Activated CD4-positive, alpha-beta memory T cell treated with anti-CD3 and anti-CD28 coated beads, Interleukin-2, amount 10 ng/mL, durations not matched to agents 7 days and 5 days (primary cell): ENCODE measurements at places on chromosomes 7 and 10. TPM values are rescaled to one million over a fixed set of nuclear protein-coding genes. Genes with fewer than 3 reads are reported as not detected.

The ARHGEF35 gene
- 6.0 TPM for total RNA-seq

The SPDYE1 gene
- not detected for total RNA-seq

DNA sequence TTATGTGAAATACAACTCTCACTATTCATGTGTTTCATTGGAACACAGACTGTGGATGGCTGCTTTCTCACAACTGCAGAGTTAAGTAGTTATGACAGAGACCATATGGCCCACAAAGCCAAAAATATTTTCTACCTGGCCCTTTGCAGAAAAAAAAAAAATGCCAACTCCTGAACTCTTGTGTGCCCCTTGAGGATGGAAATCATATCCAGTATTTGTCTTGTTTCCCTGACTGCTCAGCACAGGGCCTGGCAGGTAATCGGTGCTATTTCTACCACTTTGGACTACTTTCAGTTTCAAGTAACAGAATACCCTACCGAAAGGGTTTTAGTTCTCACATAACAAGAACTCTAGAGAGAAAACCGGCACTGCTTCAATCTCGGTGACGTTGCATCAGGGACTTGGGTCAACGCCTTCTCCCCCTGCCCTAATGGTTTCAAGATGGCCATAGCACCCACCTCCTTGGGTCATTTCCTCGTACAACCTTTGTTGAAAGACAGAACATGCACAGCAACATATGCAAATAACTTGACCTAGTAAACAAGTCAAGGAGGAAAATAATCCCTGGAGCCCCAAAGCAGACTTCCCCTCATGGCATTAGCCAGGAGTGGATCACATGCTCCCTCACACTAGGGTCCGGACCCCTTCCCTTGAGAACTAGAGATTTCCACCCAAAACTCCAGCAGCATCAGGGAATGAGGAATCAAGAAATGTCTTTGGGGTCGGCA is 11.8 kb upstream of the GPNMB start:
- H3K27me3 ChIP-seq: no peaks in the 10 kb centered on the region
- no peak overlapping the region for H3K27ac ChIP-seq
- no peak for DNase-seq
- no peaks in the 10 kb centered on the region for H3K36me3 ChIP-seq
- H3K4me1 ChIP-seq: peaks cover 1% of the 10 kb centered on the region

DNA sequence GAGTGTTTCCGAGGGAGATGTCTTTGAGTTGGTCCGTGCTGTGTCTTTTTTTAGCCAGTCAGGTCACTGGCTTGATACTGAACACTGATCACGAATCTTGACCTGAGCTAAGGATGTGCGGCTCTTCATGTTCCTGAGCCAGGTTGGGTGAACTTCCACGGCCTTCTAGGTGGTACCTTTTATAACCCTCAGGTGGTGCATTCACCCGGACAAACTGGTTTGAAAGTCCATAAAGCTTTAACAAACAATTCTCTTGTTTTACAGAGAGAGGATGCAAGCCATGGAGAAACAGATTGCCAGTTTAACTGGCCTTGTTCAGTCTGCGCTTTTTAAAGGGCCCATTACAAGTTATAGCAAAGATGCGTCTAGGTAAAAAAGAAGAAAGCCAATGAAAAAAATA is 229.5 kb downstream of the ARHGAP21 start:
- H3K27me3 ChIP-seq: peaks cover 8% of the 10 kb centered on the region
- no peak for DNase-seq
- no peak overlapping the region for H3K4me3 ChIP-seq
- H3K36me3 ChIP-seq: no peaks in the 10 kb centered on the region
- no peaks in the 10 kb centered on the region for H3K4me1 ChIP-seq

- no peak for DNase-seq
- H3K27ac ChIP-seq: no peak overlapping the region
- no peak overlapping the region for H3K4me3 ChIP-seq
- H3K4me1 ChIP-seq: peaks cover 29% of the 10 kb centered on the region
Observed at GRCh38 chr7:39510864-39511354, 55.3 kb upstream of the YAE1 start.

DNA sequence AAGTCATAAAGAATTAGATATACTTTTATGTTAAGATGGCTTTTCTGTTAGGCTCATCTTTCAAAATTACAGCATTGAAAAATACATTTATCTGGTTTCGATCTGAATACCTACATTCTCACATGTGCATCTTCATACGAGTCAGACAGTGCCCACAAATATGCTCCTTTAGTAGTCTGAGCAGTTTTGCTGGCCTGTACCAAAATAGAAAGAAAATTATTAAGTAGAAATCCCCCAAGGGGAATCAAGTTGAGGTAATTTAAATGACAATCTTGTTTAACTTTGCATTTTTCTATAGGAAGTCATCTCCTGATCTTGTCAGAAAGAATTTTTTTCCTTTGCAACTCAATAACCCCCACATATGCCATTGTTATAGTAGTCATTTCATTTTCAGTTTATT is 287.4 kb upstream of the SEMA3D start:
- H3K36me3 ChIP-seq: no peaks in the 10 kb centered on the region
- no peak overlapping the region for H3K27ac ChIP-seq
- no peaks in the 10 kb centered on the region for H3K4me1 ChIP-seq
- DNase-seq: no peak
- no peaks in the 10 kb centered on the region for H3K27me3 ChIP-seq

- no peak overlapping the region for H3K27ac ChIP-seq
- H3K27me3 ChIP-seq: peaks cover 22% of the 10 kb centered on the region
- no peaks in the 10 kb centered on the region for H3K36me3 ChIP-seq
- no peaks in the 10 kb centered on the region for H3K4me1 ChIP-seq
Observed at GRCh38 chr10:69851306-69851705, 49.6 kb downstream of the COL13A1 start.

DNA sequence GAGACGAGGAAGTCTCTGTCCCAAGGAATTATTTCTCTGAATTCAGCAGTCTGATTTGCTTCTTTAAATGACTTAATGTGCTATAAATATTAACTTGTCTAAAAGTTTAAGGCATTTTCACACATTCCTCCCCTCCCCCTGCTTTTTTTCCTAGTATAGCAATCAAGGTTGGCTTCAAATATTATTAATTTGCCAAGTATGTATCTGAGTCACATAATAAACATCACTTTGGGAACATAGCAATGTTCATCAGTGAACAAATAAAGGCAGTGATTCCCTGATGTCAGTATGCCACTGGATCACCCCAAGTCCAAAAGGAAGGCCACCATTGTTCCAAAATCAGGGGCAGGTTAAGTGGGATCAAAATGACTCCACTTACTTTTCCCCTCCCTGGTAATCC is 40.5 kb downstream of the PDE6C start:
- H3K27me3 ChIP-seq: peaks cover 2% of the 10 kb centered on the region
- H3K36me3 ChIP-seq: no peaks in the 10 kb centered on the region
- no peak overlapping the region for H3K4me3 ChIP-seq
- no peaks in the 10 kb centered on the region for H3K4me1 ChIP-seq

GRCh38 chr7:71735961-71736556 is 604.1 kb downstream of the GALNT17 start:
- H3K4me3 ChIP-seq: no peak overlapping the region
- H3K4me1 ChIP-seq: no peaks in the 10 kb centered on the region
